ENCODE measurements at places on chromosomes 7 and 10.

DNA sequence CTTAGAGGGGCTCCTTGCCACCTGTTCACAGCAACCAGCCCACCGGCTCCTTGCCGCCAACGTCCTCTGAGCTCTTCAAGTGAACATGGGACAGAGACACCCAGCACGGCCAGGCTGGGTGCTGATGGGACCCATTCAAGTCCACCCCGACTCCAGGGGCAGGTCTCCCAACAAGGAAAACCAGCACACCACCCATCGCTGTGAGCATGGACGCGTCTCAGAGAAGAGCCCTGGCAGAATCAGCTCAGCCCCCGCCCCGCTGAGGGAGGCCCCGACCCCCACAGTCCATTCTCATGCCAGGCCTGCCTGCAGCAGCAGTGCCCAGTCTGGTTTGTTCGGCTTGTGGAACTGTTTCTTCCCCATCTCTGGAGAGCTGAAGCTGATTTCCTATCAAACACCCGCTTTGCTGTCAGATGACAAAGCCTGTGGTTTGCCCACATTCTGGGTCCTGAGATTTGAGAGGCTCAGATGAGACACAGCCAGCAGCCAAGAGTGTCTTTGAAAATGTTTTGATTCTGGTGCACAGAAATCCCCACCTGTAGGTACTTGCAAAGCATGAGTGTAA is 216.6 kb downstream of the ZMYND11 start:
- no peak for DNase-seq

DNA sequence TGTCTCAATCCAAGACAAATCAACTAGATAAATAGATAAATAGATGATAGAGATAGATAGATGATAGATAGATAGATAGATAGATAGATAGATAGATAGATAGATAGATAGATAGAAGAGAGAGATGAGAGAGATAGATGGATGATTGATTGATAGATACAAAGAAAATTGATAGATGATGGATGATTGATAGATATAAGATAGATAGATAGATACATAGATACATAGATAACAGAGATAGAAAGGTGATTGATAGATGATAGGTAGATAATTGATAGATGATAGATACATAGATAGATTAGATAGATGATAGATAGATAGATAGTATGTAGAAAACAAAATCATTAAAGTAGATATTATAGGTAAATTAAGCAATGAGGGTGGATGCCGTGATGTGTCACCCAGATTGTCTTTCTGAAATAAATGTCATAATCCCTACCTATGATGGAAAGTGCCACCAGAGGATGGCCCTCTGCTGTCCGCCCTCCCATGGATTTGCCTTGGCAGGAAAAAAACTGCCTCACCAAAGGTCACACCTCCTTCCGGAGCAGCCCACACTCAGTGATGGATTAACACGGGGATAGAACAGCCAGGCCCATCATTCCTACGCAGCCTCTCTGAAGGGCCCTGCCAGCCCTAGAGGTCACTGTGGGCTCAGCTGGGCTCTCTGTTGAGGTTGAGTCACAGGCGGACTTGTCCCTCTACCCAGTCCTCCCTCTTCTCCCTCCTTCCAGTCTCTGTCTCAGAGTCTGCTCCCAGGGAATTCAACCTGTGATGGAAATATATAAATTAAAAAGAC is 50.8 kb downstream of the KCNH2 start:
- DNase-seq = no peak

GRCh38 chr7:16982640-16983350 is 101.0 kb upstream of the AGR3 start:
- DNase-seq = no peak

DNA sequence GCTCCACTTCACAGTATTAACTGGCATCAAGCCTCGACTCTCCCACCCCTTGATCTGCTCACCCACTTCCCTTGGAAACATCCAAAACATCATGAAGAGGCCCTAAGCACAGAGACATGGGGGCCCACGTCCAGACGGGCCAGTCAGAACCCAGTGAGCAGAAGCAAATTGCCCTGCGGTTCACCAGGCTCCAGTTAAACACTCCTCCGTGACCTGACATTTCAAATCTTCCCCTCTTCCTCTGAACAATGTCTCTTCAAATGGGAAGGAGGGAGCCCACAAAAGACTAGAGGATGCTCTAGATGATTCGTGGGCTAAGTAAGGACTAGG is 44.8 kb downstream of the CLEC2L start:
- no peak for DNase-seq

DNA sequence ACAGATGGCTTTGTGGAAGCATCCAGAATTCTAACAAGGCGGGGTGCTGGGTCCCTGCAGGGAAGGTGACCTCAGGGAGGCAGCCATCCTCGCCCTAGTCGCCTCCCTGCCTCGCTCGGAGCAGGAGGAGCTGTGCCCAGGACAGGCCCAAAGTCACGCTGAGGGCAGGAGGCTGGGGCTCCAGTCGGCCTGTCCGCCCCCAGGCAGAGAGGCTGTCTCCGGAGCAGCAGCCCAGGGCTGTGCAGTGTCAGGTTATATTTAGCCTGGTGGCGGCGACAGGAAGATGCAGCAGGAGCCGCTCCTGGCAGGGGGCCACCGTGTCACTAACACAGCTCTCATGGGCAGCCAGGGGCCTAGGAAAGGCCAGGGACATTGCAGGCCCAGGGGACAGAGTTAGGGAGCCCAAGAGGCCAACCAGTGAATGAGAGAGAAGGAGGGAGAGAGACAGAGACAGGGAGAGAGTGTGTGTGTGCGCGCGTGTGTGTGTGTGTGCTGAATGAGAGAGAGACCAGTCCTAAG is 13.5 kb downstream of the KCNH2 start:
- no peak for DNase-seq

GRCh38 chr7:127922656-127923055 is 108.6 kb downstream of the LRRC4 start:
- no peak for DNase-seq

DNA sequence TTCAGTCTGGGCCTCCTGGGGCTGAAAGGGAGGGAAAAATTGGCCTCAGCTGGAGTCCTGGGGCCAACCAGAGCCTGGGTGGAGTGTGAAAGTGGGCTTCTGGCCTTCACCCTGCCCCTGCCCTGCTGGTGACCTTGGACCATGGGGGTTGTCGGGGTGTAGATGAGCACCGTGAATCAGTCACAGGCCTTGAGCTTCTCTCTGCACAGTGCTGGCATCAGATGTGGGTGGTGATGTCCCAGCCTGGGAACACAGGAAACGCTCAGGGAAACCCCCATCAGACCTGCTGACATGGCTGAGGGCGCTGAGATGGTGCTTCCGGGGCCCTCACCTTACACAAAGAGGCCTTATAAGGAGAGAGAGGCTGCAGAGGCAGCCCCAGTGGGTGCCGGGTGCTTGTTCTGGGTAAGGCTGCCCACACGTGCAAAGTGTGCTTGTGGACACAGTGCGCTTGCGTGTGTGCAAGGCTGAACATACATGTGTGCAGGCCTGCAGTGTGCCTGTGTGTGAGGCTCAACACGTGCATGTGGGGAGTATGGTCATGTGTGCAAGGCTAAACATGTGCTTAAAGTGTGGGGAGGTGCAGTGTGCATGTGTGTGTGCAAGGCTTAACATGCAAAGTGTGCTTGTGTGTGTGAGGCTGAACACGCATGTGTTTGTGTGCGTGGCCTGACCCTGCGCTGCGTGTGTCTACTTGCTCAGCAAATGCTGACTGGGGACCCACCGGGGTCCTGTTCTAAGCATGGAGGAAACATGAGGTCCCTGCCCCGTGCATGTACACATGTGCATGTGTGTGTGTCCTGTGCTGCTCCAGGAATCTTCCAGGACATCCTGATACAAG is 6.5 kb downstream of the ARPC1B start:
- DNase-seq = no peak
